Smooth muscle cell of the pulmonary artery (primary cell): ENCODE measurements at places on chromosomes 4 and X. TPM values are rescaled to one million over a fixed set of nuclear protein-coding genes. Genes with fewer than 3 reads are reported as not detected.

RBM47 gene
- 0.26 and 0.56 TPM in 2 replicates for total RNA-seq

RBM10 gene
- 44.9 and 47.8 TPM in 2 replicates for total RNA-seq

XKRX gene
- 0.07 and 0.10 TPM in 2 replicates for total RNA-seq

CFI gene
- 1.6 and 13.7 TPM in 2 replicates for total RNA-seq

MYOZ2 gene
- total RNA-seq, result 1.4 and 4.4 TPM in 2 replicates

DKK2 gene
- 0.23 TPM in 1 of 2 replicates, not detected in the other for total RNA-seq

CCDC110 gene
- total RNA-seq, result 3.8 and 9.4 TPM in 2 replicates

TRIM60 gene
- not detected in 2 replicates for total RNA-seq

HDAC8 gene
- total RNA-seq, result 25.7 and 31.3 TPM in 2 replicates

TMEM255A gene
- total RNA-seq, result 0.07 TPM in 1 of 2 replicates, not detected in the other

APELA gene
- not detected in 2 replicates for total RNA-seq

RNF113A gene
- 11.6 and 12.3 TPM in 2 replicates for total RNA-seq

HOPX gene
- total RNA-seq, result 0.26 and 0.50 TPM in 2 replicates

MPP1 gene
- 15.9 and 16.4 TPM in 2 replicates for total RNA-seq

PABPC5 gene
- 0.86 and 3.3 TPM in 2 replicates for total RNA-seq

ARMCX1 gene
- total RNA-seq, result 40.6 and 51.0 TPM in 2 replicates

SPANXC gene
- not detected in 2 replicates for total RNA-seq

LIMCH1 gene
- 33.4 and 47.0 TPM in 2 replicates for total RNA-seq

SCML2 gene
- 0.69 and 1.2 TPM in 2 replicates for total RNA-seq

LRIT3 gene
- total RNA-seq, result 0.03 TPM in 1 of 2 replicates, not detected in the other

STIM2 gene
- total RNA-seq, result 6.1 and 9.4 TPM in 2 replicates

MUC7 gene
- not detected in 2 replicates for total RNA-seq

TDO2 gene
- 0.39 and 0.86 TPM in 2 replicates for total RNA-seq

TNMD gene
- total RNA-seq, result not detected in 2 replicates

CRMP1 gene
- under 0.01 TPM in 1 of 2 replicates, not detected in the other for total RNA-seq

NUP62CL gene
- not detected in 2 replicates for total RNA-seq

NAA11 gene
- not detected in 2 replicates for total RNA-seq

DCAF8L2 gene
- 0.20 TPM in 1 of 2 replicates, not detected in the other for total RNA-seq
